ENCODE measurements at places on chromosomes 7 and 10.

GRCh38 chr7:100568896-100569844 lies 4.5 kb downstream of the SAP25 start:
- DNase-seq, result no peak

DNA sequence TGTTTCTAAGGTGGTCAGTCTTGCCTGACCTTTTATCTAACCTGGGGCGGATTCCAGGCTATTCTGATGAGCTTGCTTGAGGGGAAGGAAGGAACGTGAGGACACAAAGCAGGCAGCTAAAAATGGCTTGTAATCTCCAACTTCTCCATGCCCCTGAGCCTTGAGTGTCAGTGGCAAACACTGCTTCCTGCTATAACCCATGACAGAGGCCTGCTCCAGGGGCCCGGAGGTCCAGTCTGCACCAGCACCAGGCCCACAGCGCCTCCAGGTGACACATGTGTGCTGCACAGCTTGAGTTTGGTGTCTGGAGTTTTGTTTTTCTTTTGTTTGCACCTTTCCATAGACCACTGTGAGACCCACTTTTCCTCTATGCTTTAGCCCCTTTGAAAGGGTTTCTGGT lies 207.9 kb downstream of the PAXIP1 start:
- no peak for DNase-seq

GRCh38 chr7:12757443-12757842 lies 70.0 kb downstream of the ARL4A start:
- DNase-seq, result no peak

DNA sequence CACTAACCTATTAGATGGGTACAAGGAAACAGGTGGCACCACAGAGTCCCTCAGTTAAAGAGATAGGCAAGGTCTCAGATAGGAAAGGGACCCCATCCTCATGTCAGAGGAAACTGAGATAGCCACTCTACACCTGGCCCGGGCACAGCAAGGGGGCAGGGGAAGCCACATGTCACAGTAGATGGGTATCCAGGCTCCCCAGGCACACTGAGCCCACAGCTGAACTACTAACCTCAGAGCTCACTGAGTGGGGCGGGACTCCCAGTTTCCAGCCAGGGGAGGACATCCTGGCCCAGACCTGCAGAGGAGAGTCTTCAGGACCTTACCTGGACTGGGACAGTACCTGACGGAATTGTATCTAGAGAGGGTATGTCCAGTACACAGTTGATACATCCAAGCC lies 3.7 kb upstream of the CDHR1 start:
- no peak for DNase-seq

- no peak for DNase-seq
These were observed 52.6 kb downstream of the FAM53B start for GRCh38 chr10:124691421-124692099.

GRCh38 chr10:102120991-102121738 lies 997 bp upstream of the LDB1 start:
- no peak for DNase-seq

GRCh38 chr10:8050556-8051108 lies 3.9 kb upstream of the GATA3 start:
- DNase-seq, result no peak

DNA sequence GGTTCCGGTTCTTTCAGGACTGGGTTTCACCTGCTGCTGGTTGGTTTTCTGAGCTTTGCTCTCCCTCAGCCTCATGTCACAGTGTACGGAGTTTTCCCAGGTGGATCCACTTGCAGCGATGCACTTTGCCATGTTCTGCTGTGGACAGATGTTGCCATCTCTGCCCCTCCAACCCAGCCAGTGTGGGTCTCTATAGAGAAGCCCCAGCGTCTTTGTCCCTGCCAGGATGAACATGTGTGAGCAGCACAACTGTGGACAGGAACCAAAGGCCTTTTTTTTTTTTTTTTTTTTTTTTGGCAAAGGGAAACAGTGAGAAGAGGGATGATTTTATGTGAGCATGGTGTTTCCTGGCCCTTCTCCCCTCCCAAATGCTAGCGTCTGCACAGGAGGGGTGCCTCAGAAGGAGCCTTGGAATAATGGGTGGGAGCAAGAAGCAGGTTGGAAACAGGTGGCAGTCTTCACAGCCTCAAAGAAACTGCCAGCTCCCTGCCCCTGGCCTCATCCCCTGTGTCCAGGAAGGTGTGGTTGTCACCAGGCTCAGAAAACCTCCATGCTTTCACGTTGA lies 106.5 kb downstream of the RPS24 start:
- DNase-seq, result no peak

GRCh38 chr10:75347186-75347585 lies 54.4 kb downstream of the ZNF503 start:
- no peak for DNase-seq

- DNase-seq, result no peak
These were observed 96.8 kb downstream of the COL13A1 start for GRCh38 chr10:69898524-69898923.

All from stimulated activated CD8-positive, alpha-beta memory T cell treated with anti-CD3 and anti-CD28 coated beads, Interleukin-7, amount 100 ng/mL, for 1 hour (primary cell).